ENCODE measurements at places on chromosomes 3 and 15.

- DNase-seq, result no peak
Observed at GRCh38 chr3:14252321-14253021, 73.9 kb downstream of the LSM3 start.

DNA sequence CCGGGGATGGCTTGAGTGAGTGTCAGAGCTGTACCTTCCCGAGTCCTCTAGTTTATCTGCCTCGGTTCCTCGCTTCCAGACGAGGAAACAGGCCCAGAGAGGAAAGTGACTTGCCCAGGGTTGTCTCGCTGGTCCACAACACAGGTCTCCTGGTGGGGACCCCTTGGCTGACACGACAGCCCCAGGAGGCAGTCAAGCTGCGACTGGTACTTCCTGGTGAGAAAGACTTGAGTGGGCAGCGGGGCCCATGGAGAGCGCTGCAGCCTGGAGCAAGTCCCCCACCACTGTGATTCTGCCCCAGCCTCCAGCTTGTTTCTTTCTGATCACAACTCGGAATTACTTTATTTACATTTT is 600 bp upstream of the CHRNA5 start:
- DNase-seq, result no peak

DNA sequence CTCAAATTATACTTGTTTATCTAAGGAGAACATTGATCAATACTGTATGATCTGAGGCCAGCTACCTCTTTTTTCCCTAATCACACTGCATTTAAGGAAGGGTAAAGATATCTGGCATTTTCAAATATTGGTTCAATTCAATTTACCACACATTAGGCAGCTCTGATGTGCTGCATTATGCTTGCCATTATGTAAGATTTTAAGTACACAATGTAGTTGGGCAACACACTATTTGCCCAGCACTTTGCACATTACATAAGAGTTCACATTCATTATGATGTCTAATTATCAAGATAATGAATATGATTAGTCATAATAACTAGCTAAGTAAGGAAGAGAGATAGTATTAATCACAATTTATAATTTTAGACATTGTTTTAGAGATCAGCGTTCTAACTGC is 196.3 kb downstream of the BCHE start:
- no peak for DNase-seq

- no peak for DNase-seq
Observed at GRCh38 chr3:133753779-133754164, 7.6 kb downstream of the TF start.

- DNase-seq, result peak; percentile 9
Observed at GRCh38 chr3:147297761-147298350, 108.5 kb downstream of the ZIC4 start.
